ENCODE measurements at places on chromosomes 2 and 18.

DNA sequence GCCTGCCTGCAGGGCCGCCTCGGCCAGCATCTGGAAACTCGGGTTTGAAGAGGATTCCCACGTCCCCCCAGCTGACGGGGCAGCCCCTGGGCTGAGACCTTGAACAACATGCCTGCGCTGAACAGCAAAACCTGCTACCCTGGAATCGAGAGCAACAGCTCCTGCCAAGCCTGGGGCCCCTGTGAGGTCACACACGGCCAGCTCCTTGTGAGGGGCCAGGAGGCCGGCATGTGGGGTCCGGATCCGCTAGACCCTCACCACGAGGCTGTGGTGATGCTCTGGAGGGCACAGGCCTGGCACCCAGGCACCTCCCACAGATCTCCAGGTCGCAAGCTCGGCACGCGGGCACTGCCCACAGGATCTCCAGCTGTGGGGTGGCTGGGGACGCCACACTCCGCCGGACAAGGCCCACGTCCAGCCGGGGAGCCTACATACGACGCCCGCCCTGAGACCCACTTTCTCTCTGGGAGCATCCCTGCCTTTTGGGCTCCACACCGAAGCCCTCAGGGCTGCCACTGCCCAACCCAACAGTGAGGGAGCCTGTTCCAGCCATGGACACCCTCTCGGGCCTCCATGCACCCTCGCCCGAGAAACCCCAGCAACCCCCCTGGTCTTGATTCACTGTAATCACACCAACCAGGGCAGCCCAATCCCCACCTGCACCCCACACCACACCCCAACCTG, 34.1 kb downstream of the SLC66A2 start:
- DNase-seq = no peak

- DNase-seq = no peak
Observed at GRCh38 chr18:76233406-76233805, 261.6 kb downstream of the ZNF516 start.

DNA sequence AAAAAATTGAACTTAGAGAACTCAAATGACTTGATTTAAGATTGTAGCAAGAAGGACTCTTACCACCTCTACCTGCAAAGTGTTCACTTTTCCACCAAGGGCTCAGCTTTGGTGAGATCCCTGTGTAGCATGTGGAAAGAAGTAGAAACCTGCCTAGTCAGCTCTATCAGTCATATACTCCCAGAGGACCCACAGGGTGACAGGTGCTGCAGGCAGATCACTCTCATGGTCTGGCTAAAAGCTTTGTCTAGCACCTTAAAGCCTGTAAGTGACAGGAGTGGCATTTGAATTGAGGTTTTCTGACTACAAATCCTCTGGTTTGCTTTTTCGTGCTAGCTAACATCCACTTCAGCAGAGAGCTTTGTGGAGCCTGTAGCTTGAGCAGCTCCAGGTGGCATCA, 18.7 kb upstream of the NEMP2 start:
- DNase-seq = peak; percentile 76

- no peak for DNase-seq
Observed at GRCh38 chr2:80377071-80377470, 72.5 kb upstream of the LRRTM1 start.

DNA sequence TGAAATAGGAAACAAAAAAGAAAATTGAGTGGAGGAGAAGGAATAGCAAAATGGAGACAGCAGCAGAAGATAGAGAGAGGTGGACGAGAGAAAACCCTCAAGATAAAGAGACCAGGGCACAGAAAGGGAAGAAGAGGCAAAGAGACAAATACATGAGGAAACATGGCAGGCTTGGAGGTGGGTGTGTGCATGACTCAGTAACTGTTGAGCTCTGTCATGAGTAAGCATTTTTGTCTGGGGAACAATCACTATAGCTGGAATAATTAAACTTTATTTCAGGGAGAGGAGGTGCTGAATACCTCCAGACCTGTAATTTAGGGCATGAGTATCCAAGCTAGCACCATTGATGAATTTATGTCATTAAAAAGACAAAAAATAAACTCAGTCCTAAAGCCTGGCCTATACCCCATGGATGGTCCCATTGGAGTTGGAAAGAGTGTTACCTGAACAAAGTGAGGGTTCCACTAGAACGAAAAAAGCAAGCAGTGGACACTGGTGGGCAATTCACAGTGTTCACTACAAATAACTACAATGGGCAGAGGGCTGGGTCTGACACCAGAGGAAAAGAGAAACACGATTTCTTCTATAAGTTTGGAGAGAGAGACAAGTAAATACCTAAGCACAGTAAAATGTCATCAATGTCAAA, 145.5 kb downstream of the ADCYAP1 start:
- DNase-seq = no peak

- DNase-seq = no peak
Observed at GRCh38 chr2:238183821-238184220, 19.7 kb downstream of the ILKAP start.

DNA sequence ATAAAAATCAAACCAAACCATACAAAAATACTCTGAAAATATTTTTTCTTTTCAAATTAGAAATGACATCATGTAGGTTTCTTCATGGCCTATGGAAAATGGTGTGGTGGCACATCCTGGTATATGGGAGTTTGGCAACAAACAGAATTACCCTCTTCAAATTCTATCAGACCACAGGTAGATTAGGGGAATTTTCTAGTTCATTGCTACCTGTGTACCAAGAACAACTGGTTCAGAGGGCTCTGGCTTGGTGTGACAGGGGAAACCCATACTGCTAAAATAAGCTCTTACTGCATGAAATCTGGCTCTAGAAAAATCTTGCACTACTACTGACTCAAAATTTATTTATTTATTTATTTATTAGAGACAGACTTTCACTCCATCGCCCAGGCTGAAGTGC, 63.4 kb upstream of the PELI1 start:
- DNase-seq = no peak

DNA sequence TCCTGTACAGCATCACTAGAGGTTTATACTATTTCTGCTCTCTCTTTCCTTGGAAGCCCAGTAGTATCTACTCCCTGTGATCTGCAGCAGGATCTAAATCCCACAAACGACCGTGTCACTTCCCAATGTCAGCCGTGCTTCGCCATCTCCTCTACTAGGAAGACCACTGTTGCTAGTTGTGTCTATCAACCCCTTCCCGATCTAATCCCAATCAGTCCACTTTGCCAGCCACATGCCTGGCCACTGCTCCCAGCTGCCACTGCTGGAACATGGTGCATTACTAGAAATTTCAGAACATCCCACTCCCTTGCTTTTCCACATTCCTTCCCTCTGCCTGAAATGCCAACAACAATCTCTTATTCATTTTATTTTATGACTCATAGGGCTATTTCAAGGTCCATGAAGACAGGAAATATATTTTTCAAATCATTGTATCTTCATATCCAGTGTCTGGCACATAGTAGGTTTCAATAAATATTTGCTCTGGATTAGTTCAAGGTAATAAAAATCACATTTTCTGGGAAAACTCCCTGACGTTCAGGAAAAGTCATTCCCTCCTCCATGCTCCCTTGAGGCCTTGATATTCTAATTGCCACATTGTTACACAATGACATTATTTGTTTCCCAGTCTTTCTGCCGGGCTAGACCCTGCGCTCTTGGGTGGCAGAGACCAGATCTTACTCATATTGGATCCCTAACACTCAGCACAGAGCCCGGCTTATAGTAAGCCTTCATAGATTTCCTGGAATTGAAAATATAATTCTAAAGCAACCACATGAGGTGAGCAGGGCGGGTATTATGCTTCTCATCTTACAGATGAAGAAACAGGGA, 2.1 kb upstream of the TRIB2 start:
- DNase-seq = no peak

GRCh38 chr2:187506416-187506815, 47.8 kb downstream of the TFPI start:
- no peak for DNase-seq

GRCh38 chr2:144143294-144144151, 376.4 kb downstream of the ZEB2 start:
- no peak for DNase-seq

DNA sequence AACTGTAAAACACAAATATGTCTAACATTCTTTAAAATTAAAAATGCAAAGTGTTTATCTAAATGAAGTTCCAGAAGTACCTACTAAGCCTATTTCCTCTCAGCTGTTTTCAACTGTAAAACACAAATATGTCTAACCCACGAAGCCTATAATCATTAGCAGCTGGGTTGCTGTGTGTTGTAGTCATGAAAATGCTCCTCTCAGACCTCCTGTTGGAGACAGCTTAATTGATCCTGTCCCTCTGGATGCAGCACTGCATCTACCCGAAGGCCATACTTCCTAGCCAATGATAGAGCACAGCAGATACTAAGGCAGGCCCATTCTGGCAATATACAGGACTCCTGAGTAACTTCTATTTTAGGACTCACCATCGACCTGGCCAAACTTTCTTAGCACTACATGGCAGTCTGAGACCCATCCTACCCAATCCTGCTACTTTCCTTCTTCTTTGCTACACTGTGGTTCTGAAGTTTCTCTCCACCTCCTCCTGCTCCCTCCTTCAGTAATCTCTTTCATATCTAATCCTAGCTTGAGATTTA, 92.5 kb upstream of the RBBP8 start:
- no peak for DNase-seq

GRCh38 chr2:201779901-201780673, 646 bp downstream of the ALS2 start:
- no peak for DNase-seq

DNA sequence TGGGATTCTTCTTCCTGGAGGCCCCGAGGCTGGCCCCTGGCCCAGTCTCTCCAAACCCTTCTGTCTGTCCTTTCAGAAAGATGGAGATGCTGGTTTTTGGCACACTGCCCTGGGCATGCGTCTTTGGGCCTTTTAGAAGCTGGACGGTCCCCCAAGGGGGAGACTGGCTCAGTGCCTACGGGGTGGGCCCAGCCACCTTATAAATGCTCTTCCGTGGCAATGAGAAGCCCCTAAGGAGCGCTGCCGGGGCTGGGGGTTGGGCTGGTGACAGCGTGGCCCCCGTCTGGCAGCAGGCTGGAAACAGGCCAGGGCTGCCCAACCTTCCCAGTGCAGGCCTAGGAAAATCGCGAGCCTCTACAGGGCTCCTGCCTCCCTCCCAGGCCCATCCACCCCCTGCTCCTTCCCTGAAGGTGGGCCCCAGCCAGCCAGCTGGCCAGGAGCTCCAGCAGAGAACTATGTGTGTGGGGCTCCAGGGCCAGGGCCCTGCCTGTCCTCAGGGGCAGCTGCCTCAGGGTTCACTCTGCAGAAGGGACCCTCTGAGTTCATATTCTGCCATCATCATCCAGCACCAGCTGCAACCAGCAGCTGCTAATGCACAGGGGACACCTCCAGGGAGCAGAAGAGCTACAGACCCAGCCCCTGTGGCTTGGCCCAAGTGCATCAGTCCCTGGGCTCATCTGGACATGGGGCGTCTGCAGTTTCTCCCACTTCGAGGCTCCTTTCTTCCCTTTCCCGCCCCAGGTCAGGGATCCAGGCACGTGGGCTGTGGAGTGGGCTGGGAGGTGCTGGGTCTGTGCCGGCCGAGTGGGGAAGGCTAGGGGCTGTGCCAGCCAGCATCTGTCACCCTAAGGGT, 107.6 kb upstream of the OTOS start:
- DNase-seq = no peak

DNA sequence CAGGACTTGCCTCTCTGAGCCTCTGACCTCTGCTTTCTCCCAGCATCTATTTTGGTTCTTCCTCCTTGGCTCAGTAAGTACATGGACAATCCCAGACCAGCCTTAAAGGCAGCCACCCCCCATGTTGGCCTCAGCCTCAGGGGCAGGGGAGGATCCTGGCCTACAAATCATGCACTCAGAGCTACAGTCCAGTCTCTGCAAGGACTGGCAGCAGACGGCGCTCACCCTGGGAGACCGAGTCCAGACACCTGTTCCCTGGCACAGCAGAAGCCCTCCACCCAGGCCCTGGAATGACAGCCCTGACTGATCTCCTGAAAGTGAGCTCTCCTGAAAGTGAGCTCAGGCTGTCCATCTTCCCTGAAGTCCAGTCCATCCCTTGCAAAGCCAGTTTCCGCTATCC, 25.7 kb upstream of the PTPN4 start:
- DNase-seq = no peak

GRCh38 chr2:129393816-129394215, 585.6 kb upstream of the RAB6C start:
- no peak for DNase-seq

GRCh38 chr2:96129528-96130120, 8.7 kb downstream of the ASTL start:
- no peak for DNase-seq

GRCh38 chr2:85504778-85505261, 34.1 kb upstream of the MAT2A start:
- no peak for DNase-seq

DNA sequence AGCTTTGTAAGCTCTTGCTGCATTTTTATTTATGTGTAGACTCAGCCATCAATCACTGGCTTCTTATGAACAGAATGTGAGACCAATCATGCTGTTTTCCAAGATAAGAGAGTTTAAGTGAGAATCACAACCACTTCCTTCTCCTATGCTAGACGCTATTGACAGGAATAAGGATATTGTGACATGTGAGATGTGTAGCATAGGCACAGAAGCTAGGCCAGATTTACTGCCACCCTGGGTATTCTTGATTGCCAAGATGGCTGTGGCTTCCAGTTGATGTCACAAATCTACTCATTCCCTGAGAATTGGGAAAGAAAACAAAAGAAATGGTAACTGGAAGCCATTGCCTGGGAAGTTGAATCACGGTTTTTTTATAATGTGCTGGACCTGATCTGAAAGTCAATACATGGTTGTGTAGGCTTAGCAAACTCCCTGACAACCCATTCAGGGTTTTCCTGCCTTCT, 49.9 kb downstream of the RAB27B start:
- no peak for DNase-seq

DNA sequence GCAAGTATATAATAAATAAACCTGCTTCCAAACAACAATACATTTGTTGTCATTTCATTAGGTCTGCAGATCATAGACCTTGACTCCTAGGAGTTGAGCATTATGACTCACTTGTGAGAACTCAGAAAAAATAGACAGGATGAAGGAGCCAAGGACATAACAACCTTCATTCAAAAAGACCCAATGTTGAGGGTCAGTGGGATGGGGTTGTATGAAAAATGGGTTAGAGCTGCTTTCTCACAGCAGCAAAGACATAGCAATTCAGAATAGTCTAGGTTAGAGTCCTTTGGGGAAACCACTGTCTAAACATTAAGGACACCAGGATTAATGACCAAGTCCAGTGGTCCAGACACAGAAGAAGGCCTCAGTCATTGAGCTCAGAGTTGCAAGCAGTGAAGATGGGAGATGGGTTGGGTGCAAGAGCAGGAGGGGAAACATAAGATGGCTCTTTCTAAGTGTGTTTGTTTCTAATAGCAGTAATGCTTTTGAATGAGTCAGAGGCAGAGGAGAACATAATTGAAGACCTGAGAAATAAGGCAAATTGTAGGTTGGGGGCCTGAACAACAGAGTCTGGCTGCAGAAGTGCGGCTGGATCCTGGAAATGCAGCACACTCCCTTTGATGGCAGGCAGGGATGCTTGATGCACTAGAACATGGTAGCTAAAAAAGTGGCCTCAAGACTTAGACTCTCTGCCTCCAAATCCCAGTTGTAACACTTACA, 3.7 kb upstream of the SERPINB10 start:
- no peak for DNase-seq
